ENCODE measurements at places on chromosomes 1 and 21.

DNA sequence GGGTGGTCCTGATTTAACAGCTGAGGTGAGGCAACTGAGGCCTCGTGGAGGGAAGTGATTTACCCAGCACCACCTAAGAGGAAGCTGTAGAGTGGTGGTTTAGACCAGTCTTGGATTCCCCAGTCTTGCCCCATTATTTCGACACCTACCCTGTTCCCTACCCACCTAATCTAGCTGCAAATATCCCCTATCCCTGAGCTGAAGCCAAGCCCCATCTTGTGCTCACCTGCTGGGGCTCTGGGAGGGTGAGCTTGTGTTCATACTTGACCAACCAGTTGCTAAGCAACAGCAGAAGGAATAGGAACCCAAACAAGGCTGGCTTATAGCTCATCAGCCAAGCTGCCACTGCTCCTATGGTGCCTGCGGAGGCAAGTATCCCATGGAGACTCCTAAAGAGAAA is 2.0 kb downstream of the TEX46 start:
- no peak for DNase-seq

- DNase-seq = no peak
Measured at GRCh38 chr21:37392441-37392840, 25.9 kb downstream of the DYRK1A start.

DNA sequence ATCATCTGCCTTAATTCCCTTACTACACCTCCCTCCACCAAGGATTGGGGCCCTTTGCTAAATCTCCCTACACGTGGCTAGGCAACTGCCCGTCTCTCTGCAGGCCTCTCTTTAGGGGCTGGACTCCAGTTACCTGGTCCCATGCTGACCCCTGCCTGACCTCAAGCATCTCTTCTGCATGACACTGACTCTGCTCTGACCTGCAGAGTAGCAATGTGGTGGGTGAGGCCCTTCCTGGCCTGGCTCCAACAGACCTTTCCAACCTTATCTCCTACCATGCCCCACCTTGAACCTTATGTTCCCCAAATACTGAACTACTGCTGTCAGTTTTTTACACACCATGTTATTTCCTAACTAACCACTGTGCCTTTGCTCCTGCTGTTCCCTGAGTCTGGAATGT is 45.9 kb upstream of the EPS15 start:
- DNase-seq = no peak

DNA sequence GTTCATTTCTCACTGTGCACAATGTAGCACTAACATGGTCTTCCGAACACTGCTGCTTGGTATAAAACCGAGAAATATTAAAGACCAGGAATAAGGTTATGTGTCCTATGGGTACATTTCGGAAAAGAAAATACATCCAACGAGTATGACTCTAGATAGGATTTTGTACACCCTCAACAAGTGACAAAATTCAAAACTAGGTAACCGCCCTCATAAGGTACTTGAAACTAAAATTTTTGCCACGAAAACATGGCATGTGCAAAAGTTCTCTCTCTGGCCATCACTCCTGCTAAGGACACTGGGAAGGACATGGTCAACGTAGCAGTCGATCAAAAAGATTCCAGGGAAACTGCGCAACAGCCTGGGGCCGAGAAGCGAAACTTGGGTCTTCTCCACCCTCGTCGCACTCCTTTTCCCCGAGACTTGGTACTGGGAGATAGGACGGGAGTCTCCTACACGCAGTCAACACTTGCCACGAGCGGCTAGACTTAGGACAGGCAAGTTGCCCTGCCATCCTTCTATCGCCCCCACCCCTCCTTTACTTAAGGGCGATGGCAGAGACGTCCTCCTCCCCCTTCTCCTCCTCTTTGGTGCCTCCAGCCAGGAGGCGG is 338 bp upstream of the TOR1AIP1 start:
- no peak for DNase-seq

DNA sequence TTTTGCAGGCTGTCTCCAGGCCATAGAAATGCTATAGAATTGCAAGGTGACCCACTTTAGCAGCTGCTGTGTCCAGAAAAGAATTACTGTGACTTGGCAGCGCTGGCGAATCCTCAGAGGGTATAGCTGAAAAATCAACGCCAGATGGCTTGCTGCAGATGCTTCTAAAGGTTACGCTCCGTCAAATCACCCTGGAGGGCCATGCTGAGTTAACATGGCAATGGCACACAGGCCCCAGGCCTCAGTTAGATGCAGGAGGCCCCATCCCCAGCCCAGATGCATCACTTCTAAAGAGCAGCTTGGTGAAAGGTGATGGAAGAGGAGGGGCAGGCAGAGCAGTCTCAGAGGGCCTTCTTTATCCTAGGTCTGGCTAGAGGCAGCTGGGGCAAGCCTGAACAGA is 18.0 kb downstream of the KIAA1614 start:
- no peak for DNase-seq

DNA sequence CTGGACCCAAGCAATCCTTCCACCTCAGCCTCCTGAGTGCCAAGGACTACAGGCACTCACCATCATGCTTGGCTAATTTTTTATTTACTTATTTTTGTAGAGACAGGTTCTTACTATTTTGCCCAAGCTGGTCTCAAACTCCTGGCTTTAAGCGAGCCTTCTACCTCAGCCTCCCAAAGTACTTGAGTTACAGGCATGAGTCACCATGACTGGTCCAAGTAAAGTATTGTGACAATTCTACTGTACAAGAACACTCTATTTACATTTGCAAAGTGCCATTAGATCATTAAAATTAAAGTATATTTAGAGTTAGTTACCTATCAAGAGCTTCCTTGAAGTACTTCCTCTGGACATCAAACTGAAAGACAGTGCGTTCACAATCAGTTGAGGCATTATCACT is 44.8 kb downstream of the NRDC start:
- no peak for DNase-seq

GRCh38 chr21:39349211-39350093 is 564 bp upstream of the HMGN1 start:
- DNase-seq = peak; percentile 96

DNA sequence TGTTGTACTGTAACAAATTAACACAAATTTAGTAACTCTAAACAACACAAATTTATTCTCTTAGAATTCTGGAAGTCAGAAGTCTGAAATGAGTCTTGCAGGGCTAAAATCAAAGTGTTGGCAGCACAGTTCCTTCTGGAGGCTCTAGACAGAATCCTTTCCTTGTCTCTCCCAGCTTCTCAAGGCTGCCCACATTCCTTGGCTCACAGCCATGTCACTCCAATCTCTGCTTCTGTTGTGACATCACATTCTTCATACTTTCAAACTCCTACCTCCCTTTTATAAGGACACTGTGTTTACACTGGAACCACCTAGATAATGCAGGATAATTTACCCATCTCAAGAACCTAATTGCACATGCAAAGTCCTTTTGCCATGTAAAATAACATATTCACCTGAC is 225.0 kb upstream of the PRMT6 start:
- DNase-seq = no peak

GRCh38 chr1:76881762-76882161 is 14.5 kb downstream of the ST6GALNAC5 start:
- no peak for DNase-seq

GRCh38 chr21:30502041-30502440 is at the start of gene KRTAP19-5:
KRTAP19-5 (minus strand) TSS chr21:30502141; CDS start chr21:30502090, 51 bp downstream.
- DNase-seq = no peak

GRCh38 chr21:28220680-28221079 is 772.0 kb downstream of the LTN1 start:
- no peak for DNase-seq
